ENCODE measurements at places on chromosomes 1 and 21.
A peak's percentile ranks its signal among the peaks of the same experiment; 100 is the strongest.

GRCh38 chr21:33039536-33039935 is 13.8 kb downstream of the OLIG2 start:
- no peak for DNase-seq

- no peak for DNase-seq
Observed at GRCh38 chr1:30372792-30373433, 350.5 kb downstream of the MATN1 start.

- DNase-seq, result no peak
Observed at GRCh38 chr21:29777160-29777559, 162.6 kb downstream of the GRIK1 start.

DNA sequence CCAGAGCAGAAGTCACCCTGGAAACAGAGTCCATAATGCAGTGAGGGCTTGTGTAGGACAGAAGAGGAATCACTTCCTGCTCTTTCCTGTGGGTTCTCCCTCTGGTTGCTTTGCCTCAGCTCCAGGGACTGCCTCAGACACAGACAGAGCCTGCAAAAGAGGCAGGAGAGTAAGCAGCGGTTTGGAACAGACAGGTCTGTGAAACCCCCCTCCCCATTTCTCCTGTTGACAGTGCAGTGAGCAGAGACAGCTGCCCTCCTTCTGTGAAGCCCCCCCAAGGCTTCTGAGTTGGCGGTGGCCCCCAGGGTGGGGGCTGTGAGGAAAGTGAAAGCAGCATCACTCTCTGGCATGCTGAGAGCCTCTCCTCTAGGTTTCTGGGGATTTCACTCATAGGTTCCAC is 53.0 kb downstream of the MAB21L3 start:
- no peak for DNase-seq

GRCh38 chr1:26094677-26095383 is 16.8 kb upstream of the PDIK1L start:
- no peak for DNase-seq

GRCh38 chr1:75136921-75137641 is 2.9 kb downstream of the LHX8 start:
- DNase-seq, result peak; percentile 20

DNA sequence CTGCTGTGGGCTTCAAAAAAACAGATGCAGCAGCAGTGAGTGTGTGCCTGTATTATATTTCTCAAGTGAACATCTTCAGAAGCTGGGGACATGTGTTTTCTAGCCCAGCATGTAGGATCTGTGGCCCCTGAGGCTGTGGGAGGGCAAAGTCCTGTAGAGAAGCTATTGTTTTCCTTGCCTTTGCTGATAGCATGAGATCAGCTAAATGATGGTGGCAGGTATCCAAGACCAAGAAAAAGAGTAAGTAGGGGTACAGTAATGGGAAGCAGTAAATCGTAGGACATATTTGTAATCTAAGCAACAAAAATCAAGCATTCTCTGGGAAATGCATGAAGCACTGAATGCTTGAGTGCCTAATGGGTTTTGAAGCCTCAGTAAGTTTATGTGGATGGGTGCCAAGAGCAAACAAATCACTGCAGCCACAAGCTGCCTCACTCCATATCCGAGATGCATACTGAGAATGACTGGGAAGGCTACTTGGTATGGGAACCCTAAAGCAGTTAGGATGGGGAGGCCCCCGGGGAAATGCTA is 98.3 kb downstream of the CD58 start:
- DNase-seq, result peak; percentile 26

DNA sequence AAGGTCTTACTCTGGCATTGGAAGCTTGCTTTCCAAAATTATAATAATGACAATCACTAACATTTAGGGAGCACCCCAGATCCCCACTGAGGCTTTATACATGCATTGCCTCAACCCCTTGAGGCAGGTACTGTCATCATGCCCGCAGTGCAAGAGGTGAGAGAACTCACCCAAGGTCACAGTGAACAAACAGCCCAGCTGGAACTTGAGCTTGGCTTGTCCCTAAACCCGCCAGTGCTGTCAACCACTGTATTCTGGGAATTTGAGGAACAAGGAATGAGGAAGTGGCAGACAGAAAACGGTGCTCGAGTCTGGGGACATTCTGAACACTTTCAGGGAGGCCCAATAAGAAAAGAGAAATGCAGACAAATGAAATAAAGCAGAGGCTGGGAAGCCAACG is 34.6 kb upstream of the TLR5 start:
- DNase-seq, result no peak

GRCh38 chr21:35046880-35047229 is 2.2 kb downstream of the RUNX1 start:
- DNase-seq, result no peak

- no peak for DNase-seq
Observed at GRCh38 chr1:111099289-111099688, 40.6 kb downstream of the DRAM2 start.

GRCh38 chr1:39657923-39658485 is 13.9 kb downstream of the NT5C1A start:
- peak; percentile 45 for DNase-seq

All from fibroblast of skin of right quadriceps (primary cell).